ENCODE measurements at places on chromosomes 3 and 15.

- DNase-seq, result peak; percentile 61
Observed at GRCh38 chr3:194344012-194344411, 7.1 kb downstream of the CPN2 start.

GRCh38 chr3:71444028-71444860, 139.3 kb downstream of the FOXP1 start:
- DNase-seq, result peak; percentile 65

DNA sequence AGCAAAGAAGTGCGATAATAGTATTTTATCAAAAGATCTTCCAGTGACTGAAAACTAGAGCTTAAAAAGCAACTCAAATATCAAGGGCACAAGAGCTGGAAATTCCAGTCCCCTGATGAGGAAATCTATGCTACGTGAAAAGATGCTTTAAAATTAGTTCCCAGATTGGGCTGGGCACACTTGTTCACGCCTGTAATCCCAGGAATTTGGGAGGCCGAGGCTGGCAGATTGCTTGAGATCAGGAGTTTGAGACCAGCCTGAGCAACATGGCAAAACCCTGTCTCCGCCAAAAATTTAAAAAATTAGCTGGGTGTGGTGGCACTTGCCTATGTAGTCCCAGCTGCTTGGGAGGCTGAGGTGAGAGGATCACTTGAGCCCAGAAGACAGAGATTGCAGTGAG, 138.8 kb downstream of the SEMA6D start:
- DNase-seq, result no peak

GRCh38 chr3:137866933-137867332, 102.8 kb downstream of the SOX14 start:
- no peak for DNase-seq

DNA sequence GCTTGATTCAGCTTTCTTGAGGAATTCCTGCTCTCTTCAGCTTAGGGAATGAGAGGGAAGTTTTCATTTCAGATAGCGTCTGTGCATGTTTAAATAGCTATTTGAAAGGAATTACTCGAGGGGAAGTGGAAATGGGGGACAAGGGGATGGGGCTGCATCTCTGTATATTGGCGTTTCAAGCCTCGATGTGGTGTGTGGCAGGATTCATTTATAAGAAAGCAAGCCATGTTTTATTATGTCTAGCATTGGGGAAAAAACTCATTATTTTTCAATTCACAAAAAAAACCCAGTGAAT, 1.0 kb downstream of the ATP2C1 start:
- DNase-seq, result no peak

GRCh38 chr3:194745422-194746184, 59.9 kb downstream of the FAM43A start:
- DNase-seq, result no peak

DNA sequence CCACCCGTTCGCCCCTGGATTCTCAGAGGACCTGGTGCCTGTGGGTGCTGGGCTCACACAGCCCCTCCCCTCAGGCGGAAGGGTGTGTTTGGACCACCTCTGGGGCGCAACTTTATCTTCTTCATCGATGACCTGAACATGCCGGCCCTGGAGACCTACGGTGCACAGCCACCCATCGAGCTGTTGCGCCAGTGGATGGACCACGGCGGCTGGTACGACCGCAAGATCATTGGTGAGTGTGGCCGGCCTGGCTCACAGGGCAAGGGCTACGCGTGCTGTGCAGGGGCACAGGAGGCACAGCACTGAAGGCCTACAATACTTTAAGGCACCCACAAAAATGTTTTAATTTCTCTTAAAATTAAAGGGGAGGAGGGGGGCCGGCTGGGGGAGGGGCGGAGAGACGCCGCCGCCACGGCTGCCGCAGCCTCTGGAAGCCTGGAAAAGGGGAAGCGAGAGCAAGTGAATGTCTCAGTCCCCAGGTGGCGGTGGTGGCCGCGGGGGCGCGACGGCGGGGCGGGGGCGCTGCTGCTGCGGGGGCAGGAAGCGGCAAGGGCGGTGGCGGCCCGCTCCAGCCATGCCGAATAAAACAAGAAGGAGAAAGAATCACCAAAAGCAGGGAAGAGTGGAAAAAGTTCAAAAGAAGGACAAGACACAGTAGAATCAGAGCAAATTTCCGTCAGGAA, 56.8 kb downstream of the DNAH1 start:
- no peak for DNase-seq

- no peak for DNase-seq
Observed at GRCh38 chr15:85627213-85627935, 167.4 kb downstream of the KLHL25 start.

- DNase-seq, result no peak
Observed at GRCh38 chr3:49260806-49261324, 16.2 kb downstream of the C3orf62 start.

DNA sequence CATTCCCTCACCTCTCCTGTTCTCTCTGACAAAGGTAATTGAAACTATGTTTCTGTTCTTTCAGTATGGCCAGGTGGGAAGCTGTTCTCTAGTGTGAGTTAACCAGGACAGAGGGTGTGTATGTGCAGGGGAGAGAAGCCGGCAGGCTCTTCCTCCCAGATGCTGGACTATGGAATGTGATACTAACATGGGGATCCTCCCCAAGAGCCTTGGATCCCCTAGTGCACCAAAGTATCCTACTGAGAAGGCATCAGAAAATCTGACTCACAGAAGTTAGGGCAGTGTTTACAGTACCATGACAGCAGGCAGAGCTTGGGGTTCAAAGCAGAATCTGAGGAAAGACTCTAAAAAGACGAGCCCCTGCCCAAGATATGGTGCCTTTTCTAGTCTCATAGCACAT, 123.1 kb downstream of the APBA2 start:
- no peak for DNase-seq

- DNase-seq, result no peak
Observed at GRCh38 chr3:119829420-119829819, 47.5 kb downstream of the NR1I2 start.

- DNase-seq, result no peak
Observed at GRCh38 chr3:169842960-169843359, 26.8 kb downstream of the LRRC31 start.

- no peak for DNase-seq
Observed at GRCh38 chr15:81886591-81886990, 159.2 kb downstream of the MEX3B start.

DNA sequence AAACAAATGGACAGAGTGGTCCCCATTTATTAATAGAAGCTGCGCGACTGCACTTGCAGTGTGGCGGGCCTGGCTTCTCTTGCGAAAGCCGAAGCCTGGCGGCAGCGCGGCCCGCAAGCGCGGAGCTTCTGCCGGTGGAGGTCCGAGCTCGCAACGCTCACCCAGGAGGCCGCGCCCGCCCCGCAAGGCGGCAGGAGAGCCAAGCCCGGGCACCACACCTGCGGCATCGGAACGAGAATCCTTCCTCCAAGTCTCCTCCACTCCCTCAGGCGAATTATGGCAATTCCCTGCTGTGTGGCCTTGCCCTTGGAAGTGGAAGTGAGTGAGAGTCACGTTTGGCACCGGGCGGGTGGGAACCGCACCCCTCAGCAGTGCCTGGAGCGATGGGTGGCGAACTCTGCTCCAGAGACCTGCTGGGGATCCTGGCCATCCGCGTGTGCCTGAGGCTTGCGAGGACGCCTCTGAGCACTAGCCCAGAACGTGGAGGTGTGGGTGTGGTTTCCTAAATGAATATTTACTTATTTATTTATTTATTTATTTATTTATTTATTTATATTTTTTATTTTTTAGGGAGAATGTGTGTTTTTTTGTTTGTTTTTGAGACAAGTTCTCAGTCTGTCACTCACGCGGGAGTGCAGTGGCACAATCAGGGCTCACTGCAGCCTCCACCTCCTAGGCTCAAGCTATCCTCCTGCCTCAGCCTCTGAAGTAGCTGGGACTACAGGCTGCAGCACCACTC, 133.7 kb upstream of the UBE2E1 start:
- DNase-seq, result no peak

DNA sequence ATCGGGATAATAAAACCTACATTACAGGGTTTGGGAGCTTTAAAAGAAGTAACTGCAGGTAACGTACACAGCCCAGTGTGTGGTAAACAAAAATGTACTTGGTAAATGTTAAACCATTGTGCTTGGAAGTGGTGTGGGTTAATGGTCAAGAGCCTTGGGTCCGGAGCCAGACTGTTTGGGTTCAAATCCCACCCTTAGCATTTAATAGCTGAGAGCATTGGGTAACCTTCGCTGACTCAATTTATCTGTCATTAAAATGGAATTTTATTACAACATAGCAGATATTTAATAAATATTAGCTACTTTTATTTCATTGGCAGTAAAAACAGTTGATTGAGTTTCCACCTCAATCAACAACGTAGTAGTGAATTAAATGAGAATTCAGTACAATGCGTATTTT, 1.5 kb downstream of the FSTL1 start:
- DNase-seq, result no peak

DNA sequence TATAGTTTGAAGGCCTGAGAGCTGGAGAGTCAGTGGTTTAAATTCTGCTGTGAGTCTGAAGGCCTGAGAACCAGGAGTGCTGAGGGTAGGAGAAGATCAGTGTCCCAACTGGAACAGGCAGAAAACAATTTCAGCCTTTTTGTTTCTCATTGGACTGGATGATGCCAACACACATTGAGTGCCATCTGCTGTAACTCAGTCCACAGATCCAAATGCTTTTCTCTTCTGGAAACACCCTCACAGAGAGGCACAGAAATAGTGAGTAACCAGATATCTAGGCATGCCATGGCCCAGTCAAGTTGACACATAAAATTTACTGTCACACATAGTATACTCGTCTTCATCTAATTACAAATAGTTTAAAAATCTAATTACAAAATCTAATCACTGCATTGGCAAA, 100.8 kb downstream of the NEO1 start:
- no peak for DNase-seq

GRCh38 chr3:2023959-2024358, 74.7 kb upstream of the CNTN4 start:
- no peak for DNase-seq

DNA sequence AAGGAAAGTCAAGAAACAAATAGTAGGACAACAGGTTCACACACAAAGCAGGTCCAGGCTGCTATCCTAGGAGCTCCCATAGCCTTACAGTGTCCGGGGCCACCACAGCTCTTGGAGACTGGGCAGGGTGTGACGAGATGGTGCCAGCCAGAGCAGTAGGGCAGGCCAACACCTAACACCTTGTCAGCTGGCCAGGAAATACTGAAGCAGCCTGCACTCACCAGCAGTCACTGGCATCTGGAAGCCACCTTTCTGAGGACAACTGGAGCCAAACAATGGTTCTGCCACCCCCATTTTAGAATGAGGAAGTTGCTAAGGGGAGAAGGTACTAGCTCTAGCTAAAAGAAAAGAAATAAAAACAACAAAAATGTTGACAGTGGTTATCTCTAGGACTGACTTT, 47.2 kb downstream of the CCDC12 start:
- no peak for DNase-seq

DNA sequence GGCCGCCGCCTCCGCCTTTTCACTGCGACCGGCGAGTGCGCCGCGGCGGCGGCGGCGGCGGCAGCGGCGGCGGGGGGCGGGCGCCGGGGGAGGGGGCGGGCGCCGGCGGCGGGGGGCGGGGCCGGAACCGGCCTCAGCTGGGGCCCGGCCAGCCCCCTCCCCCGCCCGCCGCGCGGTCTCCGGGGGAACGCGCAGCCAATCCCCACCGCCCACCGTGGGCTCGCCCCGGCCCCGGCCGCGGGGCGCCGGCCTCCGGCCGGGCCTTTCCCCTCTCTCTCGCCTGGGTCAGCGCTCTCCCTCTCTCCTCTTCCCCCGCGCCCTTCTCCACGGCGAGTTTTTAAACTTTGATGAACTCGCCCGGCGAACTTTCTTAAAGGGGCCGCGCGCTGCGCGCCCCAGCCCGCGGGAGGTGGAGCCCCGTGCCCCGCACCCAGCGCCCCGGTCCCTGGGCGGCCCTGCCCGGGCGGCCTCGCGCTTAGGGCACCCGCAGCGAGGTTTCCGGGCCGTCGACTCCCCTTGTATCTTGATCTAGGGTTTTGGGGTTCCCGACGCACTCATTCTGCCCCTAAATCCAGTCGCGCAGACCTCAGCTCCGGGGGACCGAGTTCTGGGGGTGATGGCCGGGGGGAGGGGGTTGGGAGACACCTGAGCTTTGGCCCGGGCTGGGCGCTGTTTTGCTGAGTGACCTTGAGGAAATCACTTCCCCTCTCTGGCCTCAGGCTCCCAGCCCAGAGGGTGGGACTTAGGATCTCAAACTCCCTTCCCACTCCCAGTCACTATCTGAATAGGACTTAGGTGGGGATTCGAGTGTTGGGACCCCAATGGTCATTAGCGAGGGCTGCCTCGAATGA, at the start of gene RBPMS2:
Gene RBPMS2, minus strand, starts transcription at position 39 of the 851 bp plus-strand sequence. CDS start 270 bp downstream, outside the sequence.
- no peak for DNase-seq

GRCh38 chr3:121994551-121994950, 27.5 kb downstream of the ILDR1 start:
- DNase-seq, result no peak

DNA sequence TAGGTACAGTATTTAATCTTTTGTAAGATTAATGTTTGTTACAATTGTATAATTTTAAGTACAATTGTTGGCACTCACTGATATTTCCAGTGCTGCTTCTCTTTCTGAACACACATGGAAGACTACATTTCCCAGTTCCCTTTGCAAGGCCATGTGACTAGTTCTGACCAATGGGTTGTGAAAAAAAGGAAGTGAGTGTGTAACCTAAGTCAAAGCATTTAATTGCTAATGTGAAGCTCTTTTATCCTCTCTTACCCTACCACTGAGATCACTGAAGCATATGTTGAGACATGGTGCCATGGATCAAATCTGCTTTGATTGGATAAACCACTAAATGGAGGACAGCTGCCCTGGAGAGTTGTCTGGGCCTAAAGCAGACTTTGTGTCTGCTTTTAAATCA, 83.9 kb upstream of the PLXND1 start:
- DNase-seq, result no peak

- no peak for DNase-seq
Observed at GRCh38 chr15:39488516-39488915, 92.4 kb upstream of the THBS1 start.

DNA sequence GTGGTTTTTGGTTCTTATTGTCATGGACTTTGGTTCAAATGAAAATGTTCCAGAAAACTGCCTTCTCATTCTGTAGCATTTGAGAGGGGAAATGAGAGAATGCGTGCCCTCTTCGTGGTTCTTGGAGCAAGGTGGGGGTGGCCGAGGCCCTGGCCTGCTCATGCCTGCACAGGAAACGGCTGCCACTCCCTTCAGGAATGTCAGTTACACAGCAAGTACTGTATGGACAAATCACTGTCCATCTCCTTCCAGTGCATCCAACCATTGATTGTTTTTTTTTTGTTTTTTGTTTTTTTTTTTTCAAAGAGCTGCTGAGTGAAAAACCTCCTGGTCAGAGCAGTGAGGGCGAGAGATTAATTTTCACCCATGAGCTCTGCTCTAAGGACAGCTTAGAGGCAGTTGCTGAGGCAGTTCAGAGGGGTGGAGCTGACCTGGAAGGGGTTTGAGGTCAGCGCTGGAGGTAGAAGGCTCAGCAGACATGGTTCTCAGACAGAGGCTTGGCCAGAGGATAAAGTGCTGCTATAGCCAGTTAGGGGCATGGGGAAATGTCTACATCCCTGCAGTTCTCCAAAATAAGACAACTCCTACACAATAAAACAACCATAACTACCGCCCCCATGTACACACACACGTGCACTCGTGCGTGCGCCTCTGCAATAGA, 20.2 kb upstream of the KIF23 start:
- DNase-seq, result no peak

- DNase-seq, result no peak
Observed at GRCh38 chr3:97530691-97531090, 233.9 kb upstream of the ARL6 start.

Data from stimulated activated CD4-positive, alpha-beta T cell treated with anti-CD3 and anti-CD28 coated beads, Interleukin-1b, Interleukin-23, amount 100 ng/mL, for 48 hours (primary cell).